LHCN-M2 (cell line): ENCODE measurements at places on chromosomes 3 and 15. TPM values are rescaled to one million over a fixed set of nuclear protein-coding genes. Genes with fewer than 3 reads are reported as not detected.

DNA sequence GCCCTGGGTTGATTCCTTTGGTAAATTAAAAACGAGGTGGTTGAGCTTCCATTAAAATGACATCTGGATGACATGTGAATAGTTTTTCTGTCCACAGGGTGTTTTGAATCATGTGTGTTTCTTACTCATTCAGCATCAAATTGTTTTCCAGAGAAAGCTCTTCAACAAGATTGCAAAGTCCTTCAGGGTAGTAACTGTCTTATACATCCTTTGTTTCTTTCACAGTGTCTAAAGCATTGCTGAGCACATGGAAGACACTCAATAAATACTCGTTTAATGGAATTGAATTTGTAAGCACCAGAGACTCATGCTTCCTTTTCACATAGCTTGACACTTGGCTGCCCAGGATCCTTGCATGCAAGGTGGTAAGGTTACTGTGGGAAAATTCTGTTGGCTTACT lies 223.1 kb upstream of the CNTN6 start:
- no peak for DNase-seq

The CLDN18 gene
- total RNA-seq = 0.06 TPM in 1 of 2 replicates, not detected in the other

The CX3CR1 gene
- total RNA-seq = not detected in 2 replicates

DNA sequence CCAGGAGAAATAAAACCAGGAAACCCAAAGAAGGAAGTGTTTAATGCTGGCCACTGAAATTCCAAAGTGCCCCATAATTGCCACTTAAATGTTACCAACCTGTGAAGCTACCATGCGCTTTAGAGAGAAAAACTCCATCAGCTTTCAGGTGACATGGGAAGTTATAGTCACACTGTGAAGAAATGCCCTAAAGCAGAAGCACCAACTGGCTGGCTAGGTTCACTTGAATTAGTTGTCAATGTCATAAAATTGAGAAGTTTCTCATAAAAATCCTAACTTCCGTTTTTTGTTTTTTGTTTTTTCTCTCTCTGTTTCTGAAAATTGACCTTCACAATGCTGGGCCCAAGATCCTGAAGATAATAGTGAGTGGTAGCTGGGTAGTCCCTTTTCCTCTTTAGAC lies 167.9 kb upstream of the CTNNB1 start:
- no peak for DNase-seq

DNA sequence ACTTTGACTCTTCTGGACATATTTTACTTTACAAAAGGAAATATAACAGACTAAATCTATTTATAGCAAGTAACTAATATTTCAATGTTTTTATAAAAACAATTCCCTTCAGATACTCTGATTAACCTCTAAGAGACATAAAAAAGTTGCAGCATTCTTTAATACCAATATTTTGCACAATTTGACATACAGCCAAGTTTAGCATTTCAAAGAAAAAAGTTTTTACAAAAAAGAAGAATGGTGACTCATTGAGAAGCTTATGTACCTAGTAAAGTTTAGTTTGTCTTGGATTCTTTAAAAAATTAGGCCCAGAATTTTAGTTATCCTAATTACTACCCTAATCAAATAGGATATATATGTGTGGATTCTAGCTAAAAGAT lies 17.6 kb downstream of the DAZL start:
- no peak for DNase-seq

The LRTM1 gene
- total RNA-seq = not detected in 2 replicates
